ENCODE measurements at places on chromosomes 3 and 15.

GRCh38 chr3:52374173-52374572, 58.1 kb downstream of the DNAH1 start:
- no peak for DNase-seq

- no peak for DNase-seq
Observed at GRCh38 chr15:91787198-91787597, 66.3 kb upstream of the SLCO3A1 start.

DNA sequence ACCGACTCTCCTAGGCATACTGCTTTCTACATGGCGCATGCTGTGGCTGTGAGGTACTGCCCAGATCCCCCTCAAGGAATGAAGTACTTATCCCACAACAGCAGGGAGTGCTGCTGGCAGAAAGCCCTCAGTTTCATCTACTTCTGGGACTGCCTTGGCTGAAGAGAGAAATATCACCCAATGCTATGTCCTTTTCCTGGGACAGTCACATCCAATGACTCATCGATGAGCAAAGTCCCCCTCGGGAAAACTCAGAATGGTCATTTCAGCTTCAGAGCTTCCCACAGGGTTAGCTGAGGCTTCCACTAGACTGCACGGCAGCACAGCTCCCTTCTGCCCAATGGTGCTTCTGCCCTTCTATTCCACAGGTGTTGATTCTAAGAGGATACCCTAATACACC, 3.6 kb upstream of the NMD3 start:
- no peak for DNase-seq

GRCh38 chr3:178967177-178967532, 104.5 kb downstream of the ZMAT3 start:
- no peak for DNase-seq

GRCh38 chr3:190586631-190587011, 72.7 kb downstream of the IL1RAP start:
- DNase-seq, result no peak
